ENCODE measurements at places on chromosomes 4 and X. TPM values are rescaled to one million over a fixed set of nuclear protein-coding genes. Genes with fewer than 3 reads are reported as not detected.

- DNase-seq, result no peak
These were observed 11.1 kb downstream of the TEX13A start for GRCh38 chrX:105209406-105209805.

DNA sequence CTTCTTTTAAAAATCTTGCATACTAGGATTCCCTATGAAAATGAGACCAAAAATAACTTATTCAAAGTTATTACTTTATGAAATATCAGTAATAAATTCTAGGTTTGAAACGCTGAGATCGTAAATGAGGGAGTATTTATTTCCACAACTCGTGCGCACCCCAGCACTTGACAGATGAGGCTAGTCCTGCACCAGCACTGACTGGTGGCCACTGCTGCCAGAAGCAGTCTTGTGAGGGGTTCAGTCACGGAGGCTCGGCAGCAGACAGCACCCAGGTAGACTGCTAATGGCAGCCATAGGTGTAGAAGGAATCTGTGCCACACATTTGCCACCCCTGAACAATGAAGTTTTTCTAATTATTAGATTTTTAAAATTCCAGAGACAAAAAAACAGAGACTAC, 248.7 kb downstream of the CAMK2D start:
- DNase-seq, result no peak

DNA sequence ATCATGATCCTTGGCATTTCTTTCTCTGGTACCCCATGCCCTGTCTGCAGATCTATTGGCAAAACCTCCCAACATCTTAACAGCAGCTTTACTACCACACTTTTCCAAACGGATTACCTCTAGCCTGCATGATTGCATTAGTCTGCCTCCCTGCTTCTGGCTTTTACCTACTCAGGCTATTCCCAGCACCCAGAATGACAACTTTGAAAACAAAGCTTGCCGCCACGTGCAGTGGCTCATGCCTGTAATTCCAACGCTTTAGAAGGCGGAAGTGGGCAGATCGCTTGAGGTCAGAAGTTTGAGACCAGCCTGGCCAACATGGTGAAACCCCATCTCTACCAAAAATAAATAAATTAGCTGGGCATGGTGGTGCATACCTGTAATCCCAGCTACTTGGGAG, 60.2 kb downstream of the UBE2K start:
- no peak for DNase-seq

DNA sequence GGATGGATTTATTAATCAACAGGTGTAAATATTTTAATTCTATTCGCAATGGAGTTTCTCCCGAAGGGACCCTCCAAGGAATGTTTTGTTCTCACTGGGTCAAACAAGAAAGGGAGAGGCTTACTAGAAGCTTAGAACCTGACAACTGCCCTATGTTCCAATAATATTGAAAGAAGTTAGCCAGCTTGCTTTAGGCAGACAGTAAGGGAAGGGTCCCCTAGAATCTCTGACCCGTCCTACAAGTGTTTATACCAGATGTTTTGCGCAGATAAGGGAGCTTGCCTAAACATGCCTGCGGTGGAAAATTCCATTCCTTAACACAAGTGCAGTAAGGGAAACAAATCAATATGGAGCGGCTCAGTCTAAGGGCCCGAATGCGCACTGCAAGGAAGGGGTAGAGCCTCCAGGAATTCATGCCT, 17.7 kb downstream of the IL21 start:
- DNase-seq, result no peak

SERPINA7 gene
- 0.23 TPM for polyA plus RNA-seq

DNA sequence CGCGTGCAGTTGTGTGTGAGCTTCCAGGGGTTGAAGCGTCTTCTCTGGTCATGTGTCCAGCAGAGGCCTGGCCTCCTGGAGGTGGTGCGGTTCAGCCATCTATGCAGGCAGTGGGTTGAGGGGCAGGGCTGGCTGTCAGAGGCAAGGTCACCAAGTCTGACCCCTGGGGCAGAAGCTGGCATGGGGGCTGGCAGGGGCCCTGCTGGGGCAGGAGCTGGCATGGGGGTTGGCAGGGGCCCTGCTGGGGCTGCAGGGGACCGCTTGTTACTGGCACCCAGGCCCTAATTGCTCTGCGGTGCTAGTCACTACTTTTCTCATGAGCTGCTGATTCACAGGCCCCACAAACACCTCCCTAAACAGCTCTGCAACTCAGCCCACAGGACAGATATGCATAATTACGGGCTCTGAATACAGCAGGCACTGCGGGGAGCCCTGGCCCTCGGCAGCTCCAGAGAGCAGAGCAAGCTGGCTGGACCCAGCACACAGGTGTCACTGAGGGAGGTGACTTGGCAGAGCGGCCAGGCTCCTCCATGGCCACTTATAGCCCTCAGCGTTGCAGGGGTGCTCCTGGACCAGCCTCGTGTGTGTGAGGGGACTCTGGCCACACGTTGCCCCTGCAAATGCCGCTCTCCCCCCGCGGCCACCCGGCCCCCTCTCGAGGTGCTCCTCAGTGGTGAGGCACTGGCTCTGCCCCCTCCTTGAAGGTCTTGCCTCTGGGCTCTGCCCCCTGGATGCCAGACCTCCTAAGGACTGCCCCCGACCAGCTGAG, 32.7 kb downstream of the CPLX1 start:
- no peak for DNase-seq

DNA sequence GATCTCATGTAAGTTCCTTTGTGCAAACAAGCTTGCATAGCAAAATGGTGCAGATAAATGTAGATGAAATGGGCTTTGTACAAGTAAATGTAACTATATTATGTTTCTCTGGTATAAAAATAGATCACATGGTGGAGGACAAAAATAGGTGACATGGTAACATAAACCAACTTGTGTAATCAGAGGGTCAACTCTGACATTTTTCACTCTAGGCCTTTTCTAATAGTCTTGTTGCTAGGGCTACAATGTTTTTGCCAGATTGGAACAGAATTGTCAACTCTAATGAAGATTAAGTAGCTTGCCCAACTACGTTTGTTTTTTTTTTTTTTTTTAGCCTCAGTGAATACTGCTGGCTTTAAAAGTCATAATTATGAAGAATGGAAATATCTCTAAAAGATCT, 11.5 kb downstream of the MAD2L1 start:
- no peak for DNase-seq

DNA sequence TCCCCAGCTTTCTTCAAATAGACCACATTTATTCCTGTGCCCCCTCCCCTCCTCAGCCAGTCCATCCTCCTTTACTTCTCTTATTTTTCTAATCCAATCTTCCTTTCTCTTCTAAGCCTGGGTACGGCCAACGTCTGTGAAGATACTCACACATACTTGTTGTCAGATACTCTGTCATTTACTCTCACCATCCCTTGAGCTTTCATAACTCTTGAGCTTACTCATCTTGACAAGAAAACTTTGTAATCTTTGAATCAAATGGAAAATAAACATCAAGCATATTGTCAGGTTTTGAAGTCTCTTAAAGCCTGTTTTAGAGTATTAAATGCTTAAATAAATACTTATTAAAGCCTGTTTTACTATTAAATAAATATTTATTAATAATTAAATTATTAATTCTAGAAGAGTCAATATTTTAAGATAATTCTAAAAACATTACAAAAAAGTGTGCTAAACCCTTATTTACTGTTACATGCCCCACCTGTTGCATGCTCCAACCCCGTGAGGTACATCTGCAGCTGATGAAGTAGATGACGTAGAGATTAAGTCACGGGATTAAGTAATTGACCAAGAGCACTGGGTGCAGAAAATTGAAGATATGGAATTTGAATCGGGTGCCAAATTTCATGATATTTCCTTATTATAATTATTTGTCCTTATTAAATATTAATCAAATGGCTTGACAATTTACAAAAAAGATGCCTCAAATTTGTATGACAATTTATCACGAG, 1.5 kb upstream of the TRIML2 start:
- no peak for DNase-seq

GRCh38 chr4:114028071-114028470, 48.6 kb upstream of the ARSJ start:
- DNase-seq, result no peak

SPATA4 gene
- 1.1 TPM for polyA plus RNA-seq

- peak; percentile 15 for DNase-seq
These were observed 63.0 kb downstream of the ZNF732 start for GRCh38 chr4:242121-242848.

IDUA gene
- 17.4 TPM for polyA plus RNA-seq

DKK2 gene
- 3.7 TPM for polyA plus RNA-seq

- no peak for DNase-seq
These were observed 305.7 kb upstream of the SLIT2 start for GRCh38 chr4:19945979-19946380.

- DNase-seq, result no peak
These were observed 16.8 kb downstream of the PF4 start for GRCh38 chr4:73964862-73965611.

SLC6A8 gene
- 69.9 TPM for polyA plus RNA-seq

GRCh38 chr4:78059524-78059889, 2.4 kb downstream of the FRAS1 start:
- DNase-seq, result peak; percentile 78

DNA sequence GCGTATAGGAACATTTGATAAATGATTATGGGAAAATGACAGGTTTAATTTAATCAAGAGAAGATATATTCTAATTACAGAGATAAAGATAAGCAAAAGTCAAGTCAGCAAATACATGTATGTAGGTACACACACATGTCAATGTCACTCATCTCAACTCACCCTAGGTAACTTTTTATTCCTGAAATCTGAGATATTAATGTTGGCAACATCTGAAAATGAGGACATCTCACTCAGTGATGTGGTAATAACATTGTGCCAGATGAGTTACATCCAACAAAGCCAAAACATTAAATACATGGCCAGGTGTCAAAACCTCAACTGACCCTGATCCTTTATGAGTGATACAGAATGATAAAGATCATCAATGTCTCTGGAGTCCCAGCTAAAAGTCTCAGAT, 363.3 kb upstream of the F9 start:
- DNase-seq, result no peak

TCEAL5 gene
- polyA plus RNA-seq, result 12.0 TPM

SLC6A14 gene
- polyA plus RNA-seq, result 0.17 TPM

VCX gene
- not detected for polyA plus RNA-seq

DNA sequence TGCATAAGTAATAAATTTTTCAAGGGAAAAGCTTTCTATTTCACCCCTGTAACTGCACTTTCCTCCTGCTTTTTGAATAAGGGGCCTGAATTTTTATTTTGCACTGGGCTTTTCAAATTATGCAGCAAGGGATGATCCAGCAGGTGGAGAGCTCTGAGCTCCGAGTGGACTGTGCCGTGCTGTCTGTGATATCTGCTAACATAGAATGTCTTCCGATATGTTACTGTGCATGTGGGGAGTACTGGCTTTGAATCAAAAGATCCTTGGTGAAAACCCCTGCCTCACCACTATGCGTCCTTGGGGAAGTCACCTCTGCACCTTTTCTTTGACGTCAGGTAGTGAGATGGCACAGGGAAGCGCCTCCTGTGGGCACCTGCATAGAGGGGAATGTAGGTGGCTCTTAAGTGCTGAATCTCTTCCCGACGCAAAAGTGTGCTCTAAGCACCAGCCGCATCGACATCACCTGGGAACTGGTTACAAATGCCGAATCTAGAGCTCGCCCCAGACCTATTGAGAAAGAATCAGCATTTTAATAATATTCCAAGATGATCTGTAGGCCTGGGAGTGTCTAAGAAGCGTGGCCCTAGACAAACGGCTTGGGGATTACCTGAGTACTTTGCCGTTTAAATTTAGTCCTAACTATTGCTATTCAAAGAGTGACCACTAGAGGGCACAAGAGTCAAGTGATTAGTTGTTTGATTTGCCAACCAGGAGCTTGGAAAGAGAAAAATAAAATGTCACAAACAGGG, 19.2 kb upstream of the WFS1 start:
- no peak for DNase-seq

- DNase-seq, result no peak
These were observed 489.8 kb upstream of the AMOT start for GRCh38 chrX:113330416-113330815.

BCORL1 gene
- polyA plus RNA-seq, result 17.0 TPM

DNA sequence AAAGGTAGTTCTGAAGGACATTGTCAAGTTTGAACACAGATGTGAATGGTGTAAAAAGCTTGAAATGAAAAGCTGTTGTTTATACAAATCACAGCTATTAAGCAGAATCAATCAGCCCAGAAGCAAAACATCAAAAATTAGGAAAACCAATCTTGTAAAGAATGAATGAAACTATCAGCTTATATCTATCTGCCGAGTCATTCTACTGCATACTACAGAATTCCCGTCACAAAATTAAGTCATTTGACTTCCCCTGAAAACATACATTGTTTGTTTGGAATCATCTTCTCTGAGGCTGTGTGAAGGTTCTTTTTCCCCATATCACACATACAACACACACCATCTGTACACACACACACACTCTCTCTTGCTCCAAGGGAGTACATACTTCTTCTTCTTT, 80.3 kb downstream of the RFC1 start:
- no peak for DNase-seq

GPR119 gene
- not detected for polyA plus RNA-seq

- no peak for DNase-seq
These were observed 14.6 kb downstream of the HDX start for GRCh38 chrX:84487365-84488353.

DNA sequence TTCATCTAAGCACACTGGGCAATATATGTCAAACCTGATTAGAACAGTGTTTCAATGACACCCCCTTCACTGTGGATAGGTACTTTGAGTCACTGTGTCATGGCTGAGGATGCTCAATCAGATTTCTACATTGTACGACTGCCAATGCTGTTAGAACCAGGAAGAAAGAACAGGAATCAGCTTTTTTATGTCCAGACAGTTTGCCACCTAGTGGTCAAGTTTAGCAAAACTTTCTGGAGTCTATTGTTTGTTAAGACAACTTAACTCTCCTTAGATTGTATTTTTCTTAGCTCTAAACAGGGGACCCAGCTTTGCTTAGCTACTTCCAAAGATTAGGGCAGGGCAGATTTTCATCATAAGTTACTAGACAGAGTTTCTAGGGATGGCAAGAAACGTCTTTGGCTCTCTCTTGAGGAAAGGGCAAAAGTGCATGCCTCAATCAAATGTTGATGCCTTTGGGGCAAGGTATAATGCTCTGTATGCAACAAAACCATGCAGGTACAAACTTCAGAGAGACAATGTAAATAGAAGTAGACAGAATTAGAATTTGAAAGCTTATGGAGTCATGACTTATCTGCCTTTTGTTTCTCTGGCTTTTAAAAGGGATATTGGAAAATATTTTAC, 40.5 kb upstream of the BMP3 start:
- peak; percentile 32 for DNase-seq

ARMCX1 gene
- polyA plus RNA-seq, result 50.0 TPM

ZCCHC4 gene
- 15.9 TPM for polyA plus RNA-seq

GPRIN3 gene
- polyA plus RNA-seq, result 8.3 TPM

DNA sequence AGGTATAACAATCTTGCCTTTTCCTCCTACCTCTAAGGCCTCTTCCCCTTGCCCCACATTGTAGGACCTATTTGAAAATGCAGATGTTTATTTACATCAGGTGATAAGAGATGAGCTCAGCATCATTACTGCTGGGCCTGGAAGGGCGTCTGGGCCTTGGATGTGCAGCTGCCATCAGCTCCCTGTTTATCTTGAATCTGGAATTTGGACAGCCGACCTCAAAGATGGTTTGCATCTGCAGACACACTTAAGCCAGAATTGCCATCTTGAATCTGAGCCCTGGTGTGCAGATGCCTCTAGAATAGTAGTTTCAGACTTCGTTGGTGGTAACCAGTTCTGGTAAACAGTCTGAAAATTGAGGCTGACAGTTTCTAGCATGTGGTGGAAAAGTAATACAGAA, 59.0 kb downstream of the FAM193A start:
- no peak for DNase-seq

AVPR2 gene
- 2.2 TPM for polyA plus RNA-seq

GLRA2 gene
- 0.37 TPM for polyA plus RNA-seq

Data from renal cortex interstitium (tissue), 15 donors.